NCI-H510A treated with DMSO at 0.1 percent for 48 hours (cell line): ENCODE measurements at places on chromosomes 16 and 17.

DNA sequence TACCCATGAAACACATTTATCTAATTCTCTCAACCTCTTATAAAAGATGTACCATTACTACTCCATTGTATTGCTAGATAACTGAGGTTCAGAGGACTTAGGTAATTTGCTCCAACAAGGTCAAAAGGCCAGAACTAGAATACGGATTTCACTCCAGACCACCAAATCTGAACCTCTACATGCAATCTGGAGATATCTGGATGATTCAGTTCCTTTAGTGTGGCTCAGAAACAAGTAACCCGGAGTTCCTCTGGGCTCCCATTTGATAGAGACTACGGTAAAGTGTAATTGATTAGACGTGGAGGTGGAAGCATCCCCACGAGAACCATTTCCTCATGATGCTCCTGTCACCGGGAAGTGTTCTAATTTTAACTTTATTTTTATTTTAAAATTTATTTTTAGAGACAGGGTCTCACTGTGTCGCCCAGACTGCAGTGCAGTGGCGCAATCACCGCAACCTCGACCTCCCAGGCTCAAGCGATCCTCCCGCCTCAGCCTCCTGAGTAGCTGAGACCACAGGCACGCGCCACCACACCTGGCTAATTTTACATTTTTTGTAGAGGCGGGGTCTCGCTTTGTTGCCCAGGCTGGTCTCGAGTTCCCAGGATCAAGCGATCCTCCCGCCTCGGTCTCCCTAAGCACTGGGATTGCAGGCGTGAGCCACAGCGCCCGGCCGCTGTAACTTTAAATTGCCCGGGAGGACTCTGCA is 608 bp upstream of the COX10 start:
- DNase-seq = no peak

DNA sequence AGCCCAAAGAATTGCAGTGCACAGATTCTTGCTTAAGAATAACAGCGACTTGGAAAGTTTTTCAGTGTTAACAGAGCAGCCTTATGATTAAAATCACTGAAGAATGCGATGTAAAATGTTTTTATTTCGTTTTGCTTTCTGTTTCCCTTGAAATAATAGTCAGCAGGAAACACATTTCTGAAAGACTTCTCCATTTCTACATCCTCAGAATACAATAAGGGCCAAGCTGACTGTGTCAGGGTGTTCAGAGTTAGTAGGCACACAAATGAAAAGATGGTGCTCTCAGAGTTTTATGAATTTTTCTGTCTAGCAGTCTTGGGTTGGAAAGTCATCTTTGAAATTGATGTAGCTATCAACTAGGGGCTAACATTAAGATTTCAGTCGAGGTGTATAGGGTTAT is 582.9 kb upstream of the RBFOX1 start:
- no peak for DNase-seq

DNA sequence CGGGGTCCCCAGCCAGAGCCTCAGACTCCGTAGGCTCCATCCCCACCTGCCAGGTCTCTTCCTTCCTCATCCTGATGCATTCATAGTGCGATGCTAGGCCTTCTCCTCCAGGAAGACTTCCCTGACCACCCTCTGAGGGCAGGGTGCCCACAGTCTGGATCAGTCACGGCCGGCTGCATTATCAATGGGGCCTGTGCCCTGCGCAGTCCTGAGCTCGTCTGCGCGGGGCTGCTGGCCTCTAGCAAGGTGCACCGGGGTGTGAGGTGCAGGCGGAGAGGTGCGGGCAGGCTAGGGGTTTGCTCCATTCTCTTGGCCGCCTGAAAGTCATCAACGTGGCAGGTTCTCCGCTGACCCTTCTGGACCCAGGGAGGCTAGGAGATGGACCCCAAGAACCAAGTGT is 56.9 kb upstream of the ACSF3 start:
- no peak for DNase-seq

DNA sequence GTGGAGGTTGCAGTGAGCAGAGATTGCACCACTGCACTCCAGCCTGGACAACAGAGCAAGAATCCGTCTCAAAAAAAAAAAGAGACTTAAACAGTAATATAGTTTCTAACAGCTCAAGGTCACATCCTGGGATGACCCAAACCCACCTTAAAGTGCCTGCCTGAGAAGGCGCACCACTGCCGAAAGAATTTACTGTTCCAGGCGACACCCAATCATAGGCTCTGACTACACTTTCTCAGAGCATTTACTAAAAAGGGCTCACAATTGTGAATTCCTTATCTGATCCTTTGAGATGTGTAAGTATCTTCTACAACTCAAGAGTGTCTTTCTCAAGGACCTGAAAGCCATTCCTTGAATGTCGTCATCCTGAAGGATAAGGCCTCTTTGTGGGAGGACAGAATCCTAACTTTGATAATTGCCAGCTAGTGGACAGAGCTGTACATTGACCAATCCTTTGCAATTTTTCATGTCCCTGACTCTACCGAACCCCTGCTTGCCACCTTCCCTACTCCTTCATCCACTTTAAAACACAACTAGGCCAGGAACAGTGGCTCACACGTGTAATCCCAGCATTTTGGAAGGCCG is 2.6 kb upstream of the ST3GAL2 start:
- DNase-seq = no peak

DNA sequence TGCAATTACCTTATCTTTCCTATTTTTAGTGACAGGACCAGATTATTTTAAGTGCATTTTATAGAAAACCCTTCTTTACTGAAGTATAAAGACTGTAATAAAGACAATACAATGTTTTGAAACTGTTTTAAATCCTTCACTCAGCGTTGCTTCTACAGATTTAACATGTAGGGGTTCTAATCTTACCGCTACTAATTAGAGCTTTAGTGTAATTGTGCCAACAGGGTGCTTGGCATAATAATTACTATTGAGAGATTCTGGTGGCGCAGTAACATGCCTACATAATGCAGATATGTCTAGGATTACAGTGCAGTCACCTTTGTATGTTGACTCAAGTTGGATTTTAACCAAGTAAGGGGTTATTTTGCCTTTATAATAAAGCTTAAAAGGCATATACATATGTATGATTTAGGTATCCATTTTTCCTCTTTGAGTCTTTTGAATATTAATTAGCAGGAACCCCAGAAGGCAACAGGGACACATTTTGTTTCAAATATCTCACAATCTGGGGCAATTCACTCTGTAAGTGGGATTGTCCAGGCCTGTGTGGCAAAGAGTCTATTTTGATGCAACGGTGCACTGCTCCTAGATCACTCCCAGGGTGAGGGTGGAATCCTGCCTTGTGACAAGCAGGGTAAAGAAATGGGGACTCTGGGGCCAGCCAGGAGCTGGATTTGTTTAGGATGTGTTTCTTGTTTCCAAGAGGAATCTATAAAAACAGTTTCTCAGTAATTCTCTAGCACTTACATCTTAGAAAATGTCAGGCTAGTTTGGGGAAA is 604.7 kb upstream of the SALL1 start:
- no peak for DNase-seq

GRCh38 chr17:73591296-73592078 is 52.8 kb downstream of the SDK2 start:
- DNase-seq = peak; percentile 26

DNA sequence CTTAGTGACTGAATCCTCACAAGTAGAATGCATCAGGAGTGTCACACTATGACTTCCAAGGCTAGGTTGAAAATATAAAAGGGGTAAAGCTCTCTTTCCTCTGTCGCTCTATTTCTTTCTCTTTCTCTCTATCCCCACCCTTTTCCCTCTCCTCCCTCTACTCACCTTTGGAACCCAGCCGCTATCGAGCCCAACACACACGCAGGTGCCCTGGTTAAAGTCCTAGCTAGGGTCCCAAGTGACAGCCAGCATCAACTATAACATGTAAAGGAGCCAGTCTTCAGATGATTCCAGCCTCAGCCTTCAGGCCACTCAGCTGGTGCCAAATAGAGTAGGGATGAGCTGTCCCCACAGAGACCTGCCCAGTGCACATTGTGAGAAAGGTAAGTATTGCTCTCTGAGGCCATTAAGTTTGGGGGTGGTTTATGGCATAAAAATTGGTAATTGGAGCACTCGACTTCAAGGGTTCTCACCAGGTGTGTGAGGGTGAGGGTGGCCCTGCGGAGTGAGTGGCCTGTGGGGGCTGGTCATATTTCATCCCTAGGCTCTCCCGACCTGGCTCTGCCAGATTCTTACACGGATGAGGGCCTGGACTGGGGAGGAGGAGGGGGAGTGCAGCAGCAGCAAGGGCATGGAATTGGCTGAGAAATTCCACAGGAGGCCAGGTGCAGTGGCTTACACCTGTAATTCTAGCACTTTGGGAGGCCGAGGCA is 14.9 kb upstream of the C16orf54 start:
- peak; percentile 95 for DNase-seq

DNA sequence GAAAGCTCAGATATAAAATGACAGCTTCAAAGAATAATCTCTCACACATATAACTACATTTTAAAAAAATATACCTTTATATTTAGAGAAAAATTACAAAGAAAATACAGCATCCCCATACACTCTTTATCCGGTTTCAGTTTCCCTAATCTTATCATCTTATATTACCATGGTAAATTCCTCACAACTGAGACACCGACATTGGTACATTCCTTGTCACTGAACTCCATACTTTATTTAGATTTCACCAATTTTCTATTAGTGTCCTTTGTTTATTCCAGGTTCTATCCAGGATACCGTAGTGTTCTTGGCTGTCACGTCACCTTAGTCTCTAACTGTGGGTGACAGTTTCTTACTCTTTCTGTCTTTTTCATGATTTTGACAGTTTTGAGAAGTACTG is 22.0 kb upstream of the ABCA10 start:
- no peak for DNase-seq

- peak; percentile 91 for DNase-seq
These were observed 20.4 kb upstream of the YPEL2 start for GRCh38 chr17:59311051-59311468.

- DNase-seq = no peak
These were observed 150.4 kb upstream of the HS3ST2 start for GRCh38 chr16:22663389-22664064.

GRCh38 chr17:7841915-7842379 is 7.9 kb downstream of the KDM6B start:
- peak; percentile 88 for DNase-seq

DNA sequence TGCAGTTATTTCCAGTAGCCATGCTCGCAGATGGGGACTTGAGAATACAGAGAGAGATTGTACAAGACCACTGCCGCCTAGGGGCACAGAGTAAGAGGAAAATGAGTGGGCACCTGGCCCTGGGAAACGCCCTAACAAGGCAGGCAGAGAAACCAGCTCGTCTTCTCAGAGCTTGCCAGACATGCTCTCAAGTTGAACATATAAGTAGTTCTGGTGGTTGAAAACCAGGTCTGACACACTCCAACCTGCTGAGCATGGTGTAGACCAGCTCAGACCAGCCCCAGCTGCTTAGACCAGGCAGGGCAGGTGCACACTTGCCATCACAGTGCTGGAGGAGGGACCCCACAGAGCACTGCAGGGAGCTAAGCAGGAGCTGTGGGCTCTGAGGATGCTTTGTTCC is 250.5 kb downstream of the CPPED1 start:
- peak; percentile 50 for DNase-seq

DNA sequence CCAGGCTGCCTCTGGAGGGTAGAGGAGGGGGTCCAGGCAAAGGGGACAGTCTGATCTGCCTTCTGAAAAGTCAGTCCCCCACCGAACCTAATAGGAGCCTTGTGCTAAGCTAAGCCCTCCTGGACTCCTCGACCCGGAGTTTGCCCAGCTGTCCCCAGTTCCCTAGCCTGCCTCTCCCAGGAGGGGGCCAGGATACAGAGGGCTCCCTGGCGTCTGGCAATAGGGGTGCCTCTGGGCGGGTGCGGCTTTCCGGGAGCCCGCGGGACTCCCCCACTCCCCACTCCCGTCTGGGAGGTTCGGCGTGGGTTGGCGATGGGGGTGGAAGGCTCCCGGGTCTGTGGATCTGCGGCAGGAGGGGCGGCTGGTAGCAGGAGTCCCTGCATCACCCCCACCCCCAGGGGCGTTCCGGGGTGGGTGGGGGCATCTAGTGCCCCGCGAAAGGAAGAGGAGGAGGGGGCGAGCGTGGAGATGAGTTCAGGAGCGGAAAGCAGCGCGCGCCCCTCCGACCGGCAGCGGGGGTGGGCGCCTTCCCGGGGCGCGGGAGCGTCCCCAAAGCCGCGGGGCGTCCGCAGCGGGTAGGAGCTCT is 1.2 kb downstream of the GSG1L start:
- no peak for DNase-seq

DNA sequence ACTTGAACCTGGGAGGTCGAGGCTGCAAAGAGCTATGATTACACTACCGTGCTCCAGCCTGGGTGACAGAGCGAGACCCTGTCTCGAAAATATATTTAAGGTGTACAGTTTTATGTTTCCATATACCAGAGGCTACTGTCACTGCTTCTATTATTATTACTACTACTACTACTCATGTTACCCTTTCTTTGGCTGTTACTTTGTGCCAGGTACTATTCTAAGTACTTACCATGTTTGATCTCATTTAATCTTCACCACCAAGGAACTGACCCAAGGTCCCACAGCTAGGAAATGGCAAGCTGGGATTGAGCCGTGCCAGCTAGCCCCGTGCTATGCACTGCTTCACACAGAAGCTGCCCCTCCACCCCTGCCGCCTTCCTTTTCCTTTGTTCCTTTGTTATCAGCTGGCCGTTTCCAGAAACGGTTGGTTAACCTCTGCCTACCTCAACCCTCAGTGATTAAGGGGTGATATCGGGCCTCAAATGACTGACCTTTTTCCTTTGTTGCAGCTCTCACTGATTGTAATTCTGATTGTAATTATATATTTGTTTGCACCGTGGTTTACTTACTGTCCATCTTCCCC is 78.4 kb downstream of the ABCC1 start:
- no peak for DNase-seq

- no peak for DNase-seq
These were observed 42.3 kb downstream of the HNF1B start for GRCh38 chr17:37702598-37702997.

DNA sequence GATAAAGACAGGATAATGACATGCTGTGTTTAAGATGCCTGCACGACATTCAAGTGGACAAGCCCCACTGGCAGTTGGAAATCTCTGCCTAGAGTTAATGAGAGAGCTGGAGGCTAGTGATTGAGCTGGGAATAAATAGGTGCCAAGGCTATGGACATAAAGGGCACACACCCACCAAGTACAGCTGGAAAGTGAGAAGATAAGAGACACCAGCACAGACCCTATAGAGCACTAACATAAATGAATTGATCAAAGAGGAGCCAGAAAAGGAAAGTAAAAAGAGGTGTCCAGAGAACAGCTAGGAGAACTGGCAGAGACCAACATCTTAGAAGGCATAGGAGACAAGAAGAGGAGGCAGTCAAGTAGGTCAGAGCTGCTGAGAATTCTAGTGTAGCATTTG is 101.2 kb downstream of the YPEL2 start:
- DNase-seq = no peak

DNA sequence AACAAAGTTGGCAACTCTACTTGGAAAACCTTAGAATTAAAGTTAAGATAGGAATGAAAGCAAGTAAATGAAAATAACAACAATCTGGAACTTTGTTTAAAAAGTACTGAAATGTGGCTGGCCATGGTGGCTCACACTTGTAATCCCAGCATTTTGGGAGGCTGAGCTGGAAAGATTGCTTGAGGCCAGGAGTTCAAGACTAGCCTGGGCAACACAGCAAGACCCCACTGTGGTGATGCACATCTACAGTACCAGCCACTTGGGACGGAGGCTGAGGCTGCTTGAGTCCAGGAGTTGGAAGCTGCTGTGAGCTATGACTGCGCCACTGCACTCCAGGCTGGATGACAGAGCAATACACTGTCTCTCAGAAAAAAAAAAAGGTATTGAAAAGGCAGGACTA is 51.7 kb downstream of the SYNRG start:
- DNase-seq = no peak
